Activated CD4-positive, alpha-beta T cell treated with anti-CD3 and anti-CD28 coated beads for 4 hours (primary cell): ENCODE measurements at places on chromosomes 1 and 21.

- DNase-seq, result no peak
These were observed 30.0 kb downstream of the TMCC2 start for GRCh38 chr1:205257735-205258134.

GRCh38 chr1:157775101-157775870, 1.6 kb downstream of the FCRL2 start:
- no peak for DNase-seq

GRCh38 chr1:228317411-228317828, 89.2 kb downstream of the TRIM11 start:
- no peak for DNase-seq

- DNase-seq, result no peak
These were observed 291.6 kb downstream of the PLPP3 start for GRCh38 chr1:56287721-56288120.

DNA sequence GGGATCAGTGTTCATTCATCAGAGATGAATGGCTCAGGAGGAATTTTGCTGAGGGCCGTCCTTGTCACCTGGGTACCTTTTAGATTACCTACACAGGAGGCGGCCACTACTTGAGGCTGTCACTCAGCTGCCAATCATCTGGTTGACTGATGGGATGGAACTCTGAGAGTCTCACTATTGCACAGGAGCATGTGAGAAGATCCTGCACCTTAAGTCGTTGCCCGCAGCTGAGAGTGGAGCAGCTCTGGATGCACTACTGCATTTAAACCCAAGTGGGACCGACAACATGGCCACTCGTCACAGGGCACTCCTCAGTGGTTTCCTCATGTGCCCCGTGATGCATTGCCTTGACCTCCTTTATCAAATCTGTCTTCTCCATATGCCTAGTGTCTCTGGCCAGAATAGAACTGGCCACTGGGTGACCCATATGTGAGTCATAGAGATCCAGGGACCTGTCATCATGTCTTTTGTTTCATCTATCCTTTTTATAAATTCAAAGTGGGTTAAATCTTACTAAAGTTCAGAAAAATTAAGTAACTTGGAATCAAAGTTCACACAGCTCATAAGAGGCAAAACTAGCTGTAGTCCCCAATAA, 165.5 kb downstream of the ZSCAN20 start:
- DNase-seq, result no peak

DNA sequence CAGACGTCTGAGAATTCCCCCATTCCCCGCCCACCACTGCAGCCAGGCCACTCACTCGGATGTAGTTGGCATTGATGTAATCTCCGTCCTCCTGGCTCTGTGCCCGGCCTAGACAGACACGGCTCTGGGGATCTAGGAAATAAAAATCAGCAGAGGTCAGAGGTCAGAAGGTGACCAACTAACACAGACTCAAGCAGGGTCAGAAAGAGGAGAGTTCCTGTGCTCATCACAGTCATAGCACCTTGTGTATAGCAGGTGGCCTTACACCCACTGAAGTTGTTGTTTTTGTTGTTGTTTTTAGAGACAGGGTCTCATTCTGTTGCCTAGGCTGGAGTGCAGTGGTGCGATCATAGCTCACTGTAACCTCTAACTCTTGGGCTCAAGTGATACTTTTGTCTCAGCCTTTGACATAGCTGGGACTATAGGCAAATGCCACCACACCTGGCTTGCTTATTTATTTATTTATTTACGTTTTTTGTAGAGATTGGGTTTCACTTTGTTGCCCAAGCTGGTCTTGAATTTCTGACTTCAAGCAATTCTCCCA, 4.9 kb downstream of the PTPN7 start:
- DNase-seq, result no peak

GRCh38 chr1:83499998-83500397, 498.9 kb downstream of the TTLL7 start:
- DNase-seq, result no peak

GRCh38 chr1:45979778-45980176, 152.7 kb downstream of the PIK3R3 start:
- DNase-seq, result no peak

DNA sequence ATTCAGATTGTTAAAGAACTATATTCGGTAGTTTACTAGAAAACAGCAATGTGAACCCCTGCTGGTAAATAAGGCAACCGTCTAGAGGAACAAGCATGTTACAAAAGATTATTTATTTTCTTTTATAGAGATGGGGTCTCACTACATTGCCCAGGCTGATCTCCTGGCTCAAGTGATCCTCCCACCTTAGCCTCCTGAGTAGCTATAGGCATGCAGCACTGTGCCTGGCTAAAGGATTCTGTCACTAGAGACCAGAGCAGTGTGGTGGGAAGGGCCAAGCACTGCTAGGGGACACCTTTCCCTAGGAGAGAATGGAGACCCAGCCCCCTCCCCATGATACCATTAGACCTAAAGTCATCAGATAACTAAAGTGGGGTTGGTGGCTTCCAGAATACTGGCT, 28.9 kb downstream of the SLC27A3 start:
- DNase-seq, result no peak

DNA sequence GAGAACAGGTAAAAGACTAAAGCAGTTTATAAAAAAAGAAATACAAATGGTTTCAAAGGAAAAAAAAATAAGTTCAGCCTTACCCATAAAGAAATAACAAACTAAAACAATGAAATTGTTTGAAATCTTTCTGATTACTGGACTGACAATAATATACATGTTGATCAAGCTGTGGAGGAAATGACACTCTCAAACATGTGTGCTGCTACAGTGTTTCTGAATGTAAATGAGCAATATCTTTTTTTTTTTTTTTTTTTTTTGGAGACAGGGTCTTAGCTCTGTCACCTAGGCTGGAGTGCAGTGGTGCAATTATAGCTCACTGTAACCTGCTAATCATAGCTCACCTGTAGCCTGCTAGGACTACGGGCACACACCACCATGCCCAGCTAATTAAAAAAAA, 6.5 kb downstream of the EPS15 start:
- DNase-seq, result no peak

- DNase-seq, result no peak
These were observed 507.0 kb downstream of the AJAP1 start for GRCh38 chr1:5161372-5161771.

GRCh38 chr1:194825382-194825781, 1639.0 kb upstream of the B3GALT2 start:
- no peak for DNase-seq

- no peak for DNase-seq
These were observed 75.5 kb downstream of the PIK3CD start for GRCh38 chr1:9726905-9727595.

GRCh38 chr1:67484492-67484891, 54.3 kb upstream of the SERBP1 start:
- DNase-seq, result no peak
